ENCODE measurements at places on chromosomes 7 and 10.

DNA sequence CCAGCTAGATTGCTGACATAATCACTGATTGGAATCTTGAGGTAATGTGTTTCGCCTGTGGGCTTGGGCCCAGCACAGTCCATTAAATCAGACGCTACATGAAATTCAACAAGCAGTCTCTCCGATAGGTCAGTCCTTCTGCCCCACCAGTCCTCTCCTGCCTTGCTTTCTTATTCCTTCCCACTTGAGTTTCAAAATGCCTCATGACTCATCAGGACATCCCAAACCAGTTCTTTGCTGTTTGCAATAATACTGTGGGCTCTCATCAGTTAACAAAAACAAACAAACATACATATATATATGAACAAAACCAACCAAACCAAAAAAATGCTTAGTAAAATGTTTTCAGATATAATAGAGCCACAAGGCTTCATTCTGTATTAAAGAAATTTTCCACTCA lies 599.0 kb downstream of the SORCS1 start:
- no peak for DNase-seq

DNA sequence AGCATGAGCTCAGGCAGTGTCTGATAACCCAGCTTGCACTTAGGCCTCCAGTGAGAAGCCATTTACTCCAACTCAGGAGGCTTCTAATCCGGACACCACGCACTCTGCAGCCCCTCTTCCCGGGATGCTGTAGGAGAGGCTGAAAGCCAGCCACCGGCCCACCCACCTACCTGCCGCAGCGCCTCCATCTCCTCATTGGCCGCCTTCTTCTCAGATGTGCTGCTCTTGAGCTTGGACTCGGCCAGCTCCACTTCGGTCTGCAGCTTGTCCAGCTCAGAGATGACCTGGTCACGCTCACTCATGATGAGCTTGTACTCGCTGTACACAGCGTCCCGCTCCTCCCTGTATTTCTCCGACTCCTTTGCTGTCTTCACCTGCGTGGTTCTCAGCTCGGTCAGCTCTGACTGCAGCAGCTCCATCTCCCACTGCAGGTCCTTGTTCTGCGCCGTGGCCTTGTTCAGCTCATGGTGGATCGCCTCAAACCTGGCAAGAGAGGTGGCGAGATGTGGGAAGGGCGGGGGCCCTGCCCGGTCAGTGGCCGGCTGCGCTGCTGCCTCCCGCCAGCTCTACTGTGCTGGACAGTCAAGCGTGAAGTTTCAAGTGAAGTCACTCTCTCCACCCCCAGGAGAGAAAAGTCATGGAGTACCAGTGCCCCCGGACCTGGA lies 84.7 kb downstream of the DLG5 start:
- DNase-seq: no peak

- no peak for DNase-seq
Measured at GRCh38 chr10:86078639-86079035, 288.0 kb downstream of the GRID1 start.

DNA sequence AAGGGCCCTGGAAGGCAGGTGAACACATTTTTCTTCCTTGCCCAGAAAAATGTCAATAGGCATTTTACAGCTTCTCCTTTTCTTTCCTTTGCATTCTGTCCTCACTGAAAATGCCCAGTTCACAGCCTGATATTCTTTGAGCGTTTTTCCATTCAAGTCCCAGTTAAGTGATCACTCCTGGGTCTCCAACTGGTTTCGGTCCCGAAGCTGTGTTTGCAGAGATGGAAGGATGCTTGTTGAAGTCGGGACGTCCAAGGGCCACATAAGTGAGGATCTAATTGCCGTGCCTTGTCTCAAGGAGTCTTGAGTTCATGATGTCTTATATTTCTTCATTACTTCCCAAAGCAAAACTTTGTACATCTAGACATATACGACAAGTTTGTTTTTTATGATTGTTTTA lies 208.7 kb upstream of the PRKCQ start:
- DNase-seq: no peak

DNA sequence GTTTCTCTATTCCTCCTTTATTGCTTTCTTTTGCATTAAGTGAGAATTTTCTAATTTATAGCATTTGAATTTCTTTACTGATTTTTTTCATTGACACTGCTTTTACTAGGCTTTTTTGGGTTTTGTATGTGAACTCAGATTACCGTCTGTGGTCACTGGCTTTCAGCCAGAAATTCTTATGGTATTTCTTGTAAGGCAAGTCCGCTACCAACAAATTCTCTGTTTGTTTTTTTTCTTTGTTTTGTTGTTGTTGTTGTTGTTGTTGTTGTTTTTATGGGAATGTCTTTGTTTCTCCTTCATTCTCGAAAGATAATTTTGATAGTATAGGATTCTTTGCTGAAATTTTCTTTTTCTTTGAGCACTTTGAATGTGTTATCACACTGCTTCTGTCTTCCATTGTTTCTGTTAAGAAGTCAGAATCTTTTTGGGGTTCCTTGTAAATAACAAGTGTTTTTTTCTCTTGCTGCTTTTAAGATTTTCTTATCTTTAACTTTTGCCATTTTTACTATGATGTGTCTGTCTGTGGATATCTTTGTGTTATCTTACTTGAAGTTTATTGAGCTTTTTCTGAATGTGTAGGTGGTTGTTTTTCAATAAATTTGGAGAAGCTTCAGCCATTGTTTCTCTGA lies 7.2 kb downstream of the NET1 start:
- no peak for DNase-seq

- no peak for DNase-seq
Measured at GRCh38 chr10:60237977-60238758, 151.5 kb downstream of the ANK3 start.

- DNase-seq: no peak
Measured at GRCh38 chr7:18770154-18770811, 274.7 kb downstream of the HDAC9 start.

GRCh38 chr7:144738708-144739314 lies 97.0 kb downstream of the TPK1 start:
- DNase-seq: no peak

- DNase-seq: no peak
Measured at GRCh38 chr10:22723343-22723779, 9.0 kb upstream of the PIP4K2A start.

GRCh38 chr10:15606377-15606776 lies 113.3 kb downstream of the ITGA8 start:
- no peak for DNase-seq

GRCh38 chr10:103803941-103804340 lies 51.4 kb downstream of the SH3PXD2A start:
- DNase-seq: no peak

- DNase-seq: no peak
Measured at GRCh38 chr10:69383558-69383957, 33.2 kb downstream of the TACR2 start.

DNA sequence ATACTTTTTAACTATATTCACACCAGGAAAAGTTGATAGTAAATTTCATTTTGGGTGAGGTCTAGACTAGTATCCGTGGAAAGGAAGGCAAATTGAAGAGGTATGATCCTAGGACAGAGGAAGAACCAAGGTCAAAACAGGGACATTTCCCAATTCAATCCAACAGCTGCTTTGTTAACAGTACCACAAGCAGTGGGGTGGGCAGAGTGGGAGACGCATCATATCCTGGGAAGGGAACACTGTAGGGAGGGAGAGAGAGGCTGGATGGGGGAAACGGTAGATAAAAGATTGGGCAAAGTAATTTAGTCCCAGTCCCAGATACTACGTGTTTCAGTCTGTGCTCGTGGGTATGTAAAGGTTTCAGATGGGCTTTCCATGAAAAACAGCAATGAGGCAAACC lies 9.2 kb upstream of the FAS start:
- DNase-seq: no peak

DNA sequence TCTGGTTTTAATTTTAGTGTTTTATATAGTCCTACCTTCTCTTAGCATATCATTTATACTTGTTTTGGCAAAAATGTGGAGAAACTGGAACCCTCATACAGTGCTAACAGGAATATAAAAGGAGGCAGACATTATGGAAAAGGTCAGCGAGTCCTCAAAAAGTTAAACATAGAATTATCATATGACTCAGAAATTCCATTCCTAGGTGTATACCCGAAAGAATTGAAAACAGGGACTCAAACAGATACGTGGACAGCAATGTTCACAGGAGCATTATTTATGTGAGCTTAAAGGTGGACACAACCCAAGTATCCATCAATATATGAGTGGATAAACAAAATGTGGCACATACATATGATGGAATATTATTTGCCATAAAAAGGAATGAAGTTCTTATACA lies 51.5 kb downstream of the VAX1 start:
- no peak for DNase-seq

- DNase-seq: no peak
Measured at GRCh38 chr10:86303626-86304025, 63.0 kb downstream of the GRID1 start.

DNA sequence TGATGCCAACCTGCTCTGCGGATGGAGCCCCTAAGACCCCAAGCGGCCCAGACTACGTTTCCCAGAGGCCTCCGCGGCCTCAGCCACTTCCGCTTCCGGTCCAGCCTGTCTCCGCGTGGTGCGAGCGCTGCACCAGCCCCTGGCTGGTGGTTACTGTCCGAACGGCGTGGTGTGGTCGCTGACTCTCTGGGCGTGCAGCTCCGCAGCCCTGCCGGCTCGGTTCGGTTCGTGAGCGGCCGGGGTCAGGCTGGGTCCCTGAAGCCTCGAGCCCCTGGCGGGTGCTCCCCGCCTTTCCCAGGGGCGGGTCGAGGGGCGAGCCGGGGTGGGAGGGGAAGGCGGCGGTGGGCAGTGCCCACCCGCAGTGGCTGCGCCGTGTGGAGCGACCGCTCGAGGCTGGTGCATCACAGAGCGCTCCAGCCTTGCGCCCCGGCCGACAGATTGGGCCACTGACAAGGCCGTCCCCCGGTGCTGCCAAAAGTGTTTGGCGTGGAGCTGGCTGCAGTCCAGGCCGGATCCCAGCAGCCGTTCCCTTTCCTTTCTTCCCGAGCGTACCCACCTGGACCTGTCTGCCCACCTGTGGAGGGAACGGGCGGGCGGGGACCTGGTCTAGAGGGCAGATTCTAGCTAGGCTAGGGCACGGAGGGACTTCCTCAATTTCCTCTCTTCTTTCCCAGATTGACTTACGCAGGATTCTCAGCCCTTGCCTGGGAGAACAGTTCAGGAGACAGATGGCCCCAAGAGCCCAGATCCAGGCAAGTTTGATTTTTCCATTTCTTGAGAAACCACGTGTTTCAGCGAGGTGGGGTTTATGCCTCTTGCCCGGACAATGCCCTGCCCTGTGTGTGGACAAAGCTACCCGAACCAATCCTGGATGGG lies at the start of gene ZNF485:
Gene ZNF485, plus strand, starts transcription at position 116 of the 876 bp plus-strand sequence. Its CDS starts 613 bp downstream, at position 729.
- DNase-seq: peak; percentile 84

DNA sequence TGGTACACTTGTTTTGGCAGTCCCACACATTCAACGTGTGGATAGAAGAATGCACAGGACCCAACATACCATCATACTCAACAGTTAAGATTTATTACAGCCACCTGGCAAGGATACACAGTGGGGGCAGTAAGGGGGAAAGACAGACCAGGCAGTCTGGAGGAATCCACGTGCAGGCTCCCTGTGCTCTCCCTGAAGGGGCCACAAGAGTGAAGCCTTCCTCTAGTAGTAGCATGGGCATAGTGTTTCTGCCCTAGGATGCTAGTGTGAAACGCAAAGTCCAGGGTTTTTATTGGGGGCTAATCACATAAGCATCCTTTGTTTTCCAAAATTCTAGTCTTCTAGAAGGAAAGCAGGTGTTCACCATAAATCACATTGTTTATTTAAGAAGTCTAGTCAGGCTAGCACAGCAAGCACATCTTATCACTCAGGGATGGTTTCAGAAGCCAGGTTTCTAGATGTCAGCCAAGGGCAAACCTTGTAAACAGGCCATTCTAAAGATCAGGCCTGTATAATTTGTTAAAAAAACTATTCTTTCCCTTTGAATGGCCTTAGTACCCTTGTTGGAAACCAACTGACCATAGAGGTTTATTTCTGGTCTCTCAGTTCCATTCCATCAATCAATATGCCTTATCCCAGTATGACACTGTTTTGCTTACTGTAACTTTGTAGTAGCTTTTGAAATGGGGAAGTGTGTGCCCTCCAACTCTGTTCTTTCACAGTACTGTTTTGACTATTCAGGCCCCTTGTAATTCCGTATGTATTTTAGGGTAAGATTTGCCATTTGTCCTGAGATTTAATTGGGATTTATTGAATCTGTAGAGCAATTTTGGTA lies 12.4 kb upstream of the TFAM start:
- DNase-seq: no peak

DNA sequence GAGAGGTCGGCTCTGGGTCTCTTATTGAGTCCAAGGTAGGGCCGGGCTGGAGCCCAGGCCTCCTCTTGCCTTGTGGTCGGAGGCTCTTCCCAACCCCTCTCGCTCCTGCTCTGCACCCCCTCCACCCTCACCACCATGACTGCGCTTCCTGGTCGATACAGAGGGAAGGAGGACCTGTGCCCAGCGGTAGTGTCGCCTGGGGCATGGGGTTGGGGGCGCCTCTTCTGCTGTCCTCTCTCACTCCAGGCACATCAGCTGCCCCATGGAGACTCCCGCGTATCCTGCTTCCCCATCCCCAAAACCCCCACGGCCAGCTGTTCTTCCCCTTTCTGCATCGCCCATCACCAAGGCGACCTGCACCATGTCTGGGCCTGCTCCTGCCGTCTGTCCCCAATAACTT lies 44.4 kb downstream of the TMEM270 start:
- DNase-seq: peak; percentile 38

DNA sequence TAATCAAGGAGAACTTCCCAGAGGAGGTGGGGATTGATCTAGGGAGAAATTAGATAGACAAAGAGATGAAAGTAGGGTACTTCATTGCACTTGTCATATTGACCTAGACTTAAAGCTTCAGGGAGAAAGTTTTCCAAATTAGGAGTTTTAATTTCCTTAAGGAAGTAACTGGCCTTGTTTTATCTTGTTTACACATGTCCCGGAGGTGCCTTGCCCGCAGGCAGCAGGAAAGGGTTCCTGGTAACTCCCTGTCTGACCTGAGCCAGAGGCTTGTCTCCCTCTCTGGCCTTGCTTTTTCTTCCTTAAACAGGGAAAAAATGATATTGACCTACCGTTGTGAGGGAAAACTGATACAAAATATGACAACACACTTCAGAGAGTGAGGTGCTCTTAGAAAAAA lies 181.6 kb downstream of the EVX1 start:
- DNase-seq: no peak

- DNase-seq: no peak
Measured at GRCh38 chr10:123666318-123667236, at the start of gene GPR26. GPR26 (plus strand) TSS chr10:123666355; CDS start chr10:123666408, 53 bp downstream.

DNA sequence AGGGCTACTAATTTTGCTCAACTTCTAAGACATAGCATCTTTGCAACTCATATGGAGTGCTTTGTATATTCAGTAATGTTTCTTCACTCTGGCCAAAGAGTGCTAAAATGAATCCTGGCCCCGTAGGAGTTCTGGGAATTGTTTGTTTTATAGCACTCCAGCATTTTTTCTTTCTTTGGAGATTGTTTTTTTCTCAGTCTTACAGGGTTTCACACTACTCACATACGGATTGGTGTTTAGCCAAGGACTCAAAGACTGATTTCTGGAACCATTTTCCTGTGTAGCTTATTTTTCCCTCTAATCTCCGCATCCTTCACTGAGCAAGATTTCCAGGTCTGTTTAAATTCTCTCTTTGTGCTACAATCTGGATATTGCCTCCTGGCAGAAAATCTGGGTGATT lies 6.4 kb downstream of the TAS2R41 start:
- DNase-seq: no peak

- no peak for DNase-seq
Measured at GRCh38 chr7:106883456-106884026, 18.5 kb downstream of the PIK3CG start.

All from lower lobe of right lung (tissue), 2 donors.